IMR-90 (cell line): ENCODE measurements at places on chromosomes 5 and 9. TPM values are rescaled to one million over a fixed set of nuclear protein-coding genes. Genes with fewer than 3 reads are reported as not detected.

Gene CCL28
- total RNA-seq: under 0.01 TPM in 2 replicates

Gene SVEP1
- 13.1 and 16.7 TPM in 2 replicates for total RNA-seq

Gene OLFM1
- total RNA-seq: 0.28 and 0.36 TPM in 2 replicates

Gene C5orf47
- not detected in 2 replicates for total RNA-seq

Gene ZNF483
- total RNA-seq: 0.90 and 1.4 TPM in 2 replicates

Gene PCDHA8
- under 0.01 TPM in 1 of 2 replicates, not detected in the other for total RNA-seq

Gene DRD1
- 0.18 and 0.28 TPM in 2 replicates for total RNA-seq

Gene HAPLN1
- under 0.01 and 0.56 TPM in 2 replicates for total RNA-seq

Gene KCNT1
- not detected in 2 replicates for total RNA-seq

Gene SLC34A1
- not detected in 2 replicates for total RNA-seq

Gene PELO
- total RNA-seq: 48.9 and 49.7 TPM in 2 replicates

Gene GOLGA2
- 118 TPM in 2 replicates for total RNA-seq

Gene DND1
- under 0.01 TPM in 2 replicates for total RNA-seq

Gene ENTPD8
- total RNA-seq: not detected in 2 replicates

Gene ABCA1
- 43.6 and 52.2 TPM in 2 replicates for total RNA-seq

Gene SPATA31D1
- total RNA-seq: not detected in 2 replicates

Gene SNCB
- not detected in 2 replicates for total RNA-seq

Gene AJM1
- 0.18 and 0.28 TPM in 2 replicates for total RNA-seq
